ENCODE measurements at places on chromosomes 1 and 21.

DNA sequence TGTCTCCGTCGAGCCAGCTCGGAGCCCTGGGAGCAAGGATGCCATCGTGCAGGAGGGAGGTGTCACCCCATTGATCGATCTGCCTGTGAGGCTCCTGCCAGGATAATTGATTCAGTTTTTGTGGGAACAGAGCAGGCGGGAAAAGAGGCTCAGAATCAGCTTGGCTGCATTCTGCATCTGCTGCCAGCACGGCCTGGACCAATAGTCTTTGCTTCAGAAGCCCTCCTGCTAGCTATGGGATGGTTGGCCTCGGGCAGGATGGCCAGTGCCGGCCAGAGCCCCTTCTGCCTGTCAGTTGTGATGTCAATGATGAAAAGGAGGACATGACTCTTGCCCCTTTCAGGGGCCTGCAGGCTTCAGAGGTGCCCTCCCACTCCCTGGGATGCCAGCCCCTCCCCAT, 39.6 kb downstream of the PTPRF start:
- DNase-seq, result no peak

GRCh38 chr1:239792157-239792556, 299.5 kb upstream of the FMN2 start:
- no peak for DNase-seq

GRCh38 chr1:175494011-175494554, 249.3 kb downstream of the TNR start:
- no peak for DNase-seq

- DNase-seq, result no peak
These were observed 9.5 kb downstream of the GPR137B start for GRCh38 chr1:236151739-236152424.

GRCh38 chr1:247376659-247377058, 39.3 kb upstream of the NLRP3 start:
- DNase-seq, result no peak

DNA sequence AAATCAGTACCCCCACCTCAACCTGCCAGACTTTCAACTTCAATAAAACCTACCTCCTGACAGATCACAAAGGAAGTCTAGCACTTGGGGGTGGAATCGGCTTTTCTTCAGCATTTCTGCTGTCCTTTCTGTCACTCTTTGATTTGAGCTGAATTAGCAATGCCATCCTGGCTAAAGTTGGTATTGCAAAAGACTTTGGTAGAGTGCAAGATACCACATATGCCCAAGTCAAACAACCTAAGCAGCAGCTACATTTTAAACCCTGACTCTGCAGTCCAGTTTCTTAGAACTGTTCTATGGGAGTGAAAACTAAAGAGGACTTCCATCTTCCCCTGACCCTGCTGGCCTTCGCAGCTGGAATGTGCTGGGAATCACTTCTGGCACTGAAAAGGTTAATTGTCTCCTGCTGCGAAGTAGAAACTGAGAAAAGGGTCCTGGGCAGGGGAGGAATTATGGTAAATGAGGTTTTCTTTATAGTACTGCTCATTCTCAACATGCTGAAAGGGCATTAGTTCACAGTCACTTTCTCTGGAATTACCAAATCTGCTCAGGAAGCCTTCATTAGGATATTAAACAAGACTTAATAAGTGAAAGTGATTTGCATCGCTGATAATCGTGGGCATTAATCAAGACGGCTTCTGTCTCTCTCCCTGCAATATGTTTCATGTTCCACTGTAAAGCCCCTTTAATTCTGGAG, 126.2 kb upstream of the SMYD2 start:
- no peak for DNase-seq

DNA sequence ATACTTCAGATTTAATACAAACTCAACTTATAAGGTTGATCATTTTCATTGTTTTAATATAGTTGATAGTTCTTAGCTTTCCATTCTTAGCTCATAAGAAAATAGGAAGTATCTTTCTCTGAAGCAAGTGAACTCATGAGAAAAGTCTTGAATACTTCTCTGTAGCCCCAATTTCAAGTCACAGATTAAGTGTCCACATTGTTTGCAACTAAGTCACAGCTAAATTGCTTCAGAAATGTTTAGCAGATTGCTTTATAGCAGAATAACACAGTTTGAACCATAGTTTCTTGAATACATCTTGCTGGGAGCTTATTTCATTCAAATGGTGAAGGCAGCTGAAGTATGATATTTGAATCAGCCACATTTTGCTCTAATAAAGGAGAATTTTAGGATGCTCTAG, 10.6 kb upstream of the PKN2 start:
- DNase-seq, result no peak

DNA sequence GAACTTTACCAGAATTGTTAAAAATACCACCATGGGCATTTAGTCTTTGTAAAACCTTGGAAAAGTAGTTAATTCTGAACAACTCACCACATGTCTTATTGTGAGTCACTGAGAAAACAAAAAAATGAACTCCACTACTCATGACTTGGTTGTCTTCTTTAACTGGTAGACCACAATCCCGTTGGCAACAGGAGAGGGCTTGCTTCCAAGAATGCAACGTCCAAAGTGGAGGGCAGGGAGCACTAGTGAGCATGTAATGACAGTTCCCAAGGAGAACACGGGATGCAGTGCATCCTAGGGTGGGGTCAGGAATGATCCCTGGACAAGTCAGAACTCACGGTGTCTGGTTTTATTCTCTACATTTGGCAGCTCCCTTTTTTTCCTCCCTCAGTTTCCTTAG, 15.2 kb upstream of the HMCN1 start:
- DNase-seq, result no peak

DNA sequence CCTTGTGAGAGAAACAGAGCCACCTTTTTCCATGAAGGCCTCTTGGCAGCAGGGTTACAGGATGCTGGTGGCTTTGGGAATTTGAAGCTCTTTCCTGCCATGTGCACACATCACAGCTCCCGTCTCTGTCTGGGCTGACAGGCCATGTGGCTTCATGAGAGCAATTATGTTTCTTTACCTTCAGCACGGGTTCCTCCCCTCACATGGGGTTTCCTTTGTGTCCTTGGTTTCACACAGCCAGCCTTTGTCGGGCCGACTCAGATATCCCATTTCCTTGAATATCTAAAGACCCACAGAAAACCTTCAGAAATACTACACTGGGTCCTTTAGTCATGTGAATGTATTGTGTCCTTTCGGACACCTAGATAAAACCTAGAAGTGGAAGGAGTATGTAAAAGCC, 7.1 kb downstream of the CLIC6 start:
- no peak for DNase-seq

- DNase-seq, result no peak
These were observed 33.6 kb upstream of the DENND1B start for GRCh38 chr1:197808880-197809279.

- DNase-seq, result no peak
These were observed 50.0 kb upstream of the DUSP10 start for GRCh38 chr1:221791846-221792245.

- DNase-seq, result no peak
These were observed 234.6 kb upstream of the JUN start for GRCh38 chr1:59018446-59018845.

- no peak for DNase-seq
These were observed 12.0 kb downstream of the ATP8B2 start for GRCh38 chr1:154337253-154337894.

GRCh38 chr21:43936247-43936967, 71.4 kb downstream of the AGPAT3 start:
- DNase-seq, result no peak

DNA sequence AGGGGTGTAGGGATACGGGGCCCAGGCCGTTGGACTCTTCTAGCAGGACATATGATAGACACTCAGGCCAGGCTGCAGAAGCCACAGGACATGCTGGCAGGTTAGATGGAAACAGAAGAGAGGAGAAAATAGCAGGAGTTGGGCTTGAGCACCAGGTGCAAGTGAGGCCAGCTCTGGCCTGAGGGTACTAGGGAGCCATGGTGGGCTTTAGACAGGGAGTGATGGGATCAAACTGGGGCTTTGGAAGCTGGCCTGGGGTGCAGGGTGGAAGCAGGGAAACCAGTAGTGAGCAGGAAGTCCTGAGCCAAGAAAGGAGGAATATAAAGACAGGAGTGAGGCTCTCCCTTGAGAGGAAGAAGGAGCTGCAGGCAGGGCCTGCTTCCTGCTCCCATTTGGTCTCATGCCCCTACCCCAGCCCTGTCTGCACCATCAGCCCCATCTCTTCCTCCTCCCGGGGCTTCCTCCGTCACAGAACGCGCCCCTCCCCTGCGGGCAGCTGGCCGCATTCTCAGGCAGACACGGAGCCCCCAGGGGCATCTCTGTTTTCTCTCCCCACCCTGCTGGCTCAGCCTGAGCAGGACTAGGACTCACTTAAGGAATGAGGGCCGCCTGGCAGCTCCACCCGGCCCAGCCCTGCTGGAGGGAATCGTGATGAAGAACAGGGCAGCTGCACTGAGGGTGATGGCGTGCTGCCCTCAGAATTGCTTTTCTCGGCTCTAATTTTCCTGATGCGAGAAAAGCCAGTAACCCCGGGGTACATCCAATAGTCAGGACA, 165.5 kb upstream of the TMEM51 start:
- DNase-seq, result no peak

- no peak for DNase-seq
These were observed 4.5 kb downstream of the EPHA2 start for GRCh38 chr1:16151196-16151994.

- no peak for DNase-seq
These were observed 163.3 kb downstream of the ST6GALNAC5 start for GRCh38 chr1:77030401-77031105.

DNA sequence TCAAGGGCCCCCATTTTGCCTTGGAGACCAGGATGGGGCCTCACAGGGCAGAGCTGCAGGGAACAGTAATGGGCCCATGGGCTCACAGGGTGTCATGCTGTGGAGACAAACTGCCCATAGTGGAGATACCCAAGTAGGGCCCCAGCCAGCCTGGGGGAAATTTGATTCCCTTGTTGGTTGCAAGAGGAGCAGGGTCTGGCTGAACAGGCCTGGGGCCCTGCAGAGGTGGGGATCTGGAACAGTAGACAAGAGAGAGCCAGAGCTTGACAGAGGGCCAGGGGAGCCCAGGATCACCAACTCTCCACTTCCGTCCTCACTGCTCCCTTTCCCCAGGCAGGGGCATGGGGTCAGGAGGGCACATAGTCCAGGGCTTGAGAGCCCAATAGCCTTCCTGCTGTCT, 8.7 kb downstream of the S100B start:
- no peak for DNase-seq

DNA sequence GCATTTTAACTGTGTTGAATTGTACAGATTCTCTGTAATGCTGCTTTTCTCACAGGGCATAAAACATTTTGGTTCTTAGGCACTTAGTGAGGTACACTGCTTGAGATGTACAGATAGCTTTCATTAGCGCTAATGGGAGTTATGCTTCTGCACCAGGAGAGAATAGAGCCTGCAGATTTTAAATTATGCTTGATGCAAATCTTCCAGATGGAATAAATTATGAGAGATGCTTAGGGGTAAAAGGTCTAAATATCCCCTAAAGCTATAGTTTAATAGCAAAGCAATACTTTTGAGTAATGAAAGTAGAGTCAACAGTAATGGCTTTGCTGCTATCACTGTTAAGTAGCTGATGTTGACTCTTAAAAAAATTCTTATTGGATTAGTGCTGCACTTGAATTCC, 248.9 kb downstream of the S1PR1 start:
- no peak for DNase-seq

- DNase-seq, result no peak
These were observed 60.0 kb upstream of the GRIK3 start for GRCh38 chr1:37094302-37094701.
